ENCODE measurements at places on chromosomes 5 and 9.

DNA sequence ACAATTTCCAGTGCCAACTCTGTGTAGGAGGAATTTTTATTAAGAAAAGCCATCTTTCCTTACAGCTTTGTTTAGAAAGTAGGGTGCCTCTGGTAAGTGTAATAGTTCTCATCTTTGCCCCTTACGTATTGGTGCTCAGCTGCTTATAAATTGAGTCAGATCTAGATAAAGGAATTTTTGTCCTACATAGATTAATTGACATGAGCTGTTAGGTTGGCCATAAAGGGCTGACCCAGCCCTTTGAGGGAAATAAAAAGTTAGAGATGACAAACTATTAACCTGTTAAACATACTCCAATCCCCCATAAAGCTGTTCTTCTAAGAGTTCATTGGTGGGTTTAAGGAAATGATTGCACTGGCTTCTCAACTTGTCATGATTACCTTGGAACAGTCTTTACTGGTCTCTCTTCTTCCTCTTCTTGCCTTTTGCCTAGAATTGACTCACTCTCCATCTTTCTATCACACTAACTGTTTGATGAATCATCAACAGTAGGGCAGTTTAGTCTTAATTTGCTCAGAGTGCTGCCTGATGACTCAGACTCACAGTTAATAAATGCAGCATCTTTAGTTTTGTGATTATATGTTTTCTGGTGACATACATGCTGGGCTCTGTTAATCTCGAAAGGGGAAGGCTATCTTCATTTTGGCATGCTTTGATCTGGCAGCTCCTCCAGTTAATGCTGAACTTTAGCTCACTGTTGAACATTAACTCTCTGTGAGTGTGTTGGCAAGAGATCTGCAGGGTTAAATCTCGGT is 51.7 kb downstream of the ARHGAP26 start:
- H3K4me1 ChIP-seq, result peaks cover 39% of the 10 kb centered on the region
- H3K27me3 ChIP-seq, result no peaks in the 10 kb centered on the region
- peak; percentile 77 for DNase-seq
- H3K4me3 ChIP-seq, result no peak overlapping the region
- H3K36me3 ChIP-seq, result no peaks in the 10 kb centered on the region

DNA sequence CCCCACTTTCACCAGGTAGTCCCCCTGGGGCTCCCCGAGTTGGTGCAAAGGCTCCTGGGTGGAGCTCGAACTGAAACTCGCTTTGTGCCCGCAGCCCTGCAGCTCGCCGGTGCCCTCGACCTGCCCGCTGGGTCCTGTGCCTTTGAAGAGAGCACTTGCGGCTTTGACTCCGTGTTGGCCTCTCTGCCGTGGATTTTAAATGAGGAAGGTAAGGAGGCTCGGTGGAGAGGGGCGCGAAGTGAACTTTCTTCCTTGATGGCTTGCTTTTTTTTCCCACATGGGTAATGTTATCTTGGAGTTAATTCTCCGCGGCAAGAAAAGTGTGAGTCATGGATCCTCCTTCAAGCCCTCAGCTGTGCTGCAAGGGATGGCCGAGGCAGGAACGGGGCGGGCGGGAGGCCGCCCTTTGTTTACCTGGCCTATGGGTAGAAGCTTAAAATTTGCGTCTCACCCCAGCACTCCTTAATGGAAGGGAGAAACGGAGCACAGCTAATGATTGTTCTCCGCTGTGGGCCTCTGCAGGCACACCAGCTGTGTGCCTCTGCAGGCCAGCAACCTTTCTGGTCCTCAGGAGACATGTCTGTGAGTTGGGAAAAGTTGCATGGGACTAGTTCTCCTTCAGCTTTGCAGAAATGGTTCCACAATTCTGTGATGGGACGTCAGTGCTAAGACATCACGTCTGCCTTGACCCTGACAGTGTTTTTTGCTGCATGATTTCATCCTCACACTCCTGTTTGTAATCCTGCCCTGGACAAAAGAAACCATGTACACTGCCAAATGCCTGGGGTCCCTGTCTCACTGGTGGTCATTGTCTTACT is 1.1 kb downstream of the MAMDC2 start:
- H3K4me3 ChIP-seq, result peak overlapping the region; percentile 77
- peaks cover 8% of the 10 kb centered on the region for H3K4me1 ChIP-seq
- no peaks in the 10 kb centered on the region for H3K27me3 ChIP-seq

GRCh38 chr5:39533749-39534148 is 109.0 kb upstream of the DAB2 start:
- H3K36me3 ChIP-seq, result no peaks in the 10 kb centered on the region
- peaks cover 16% of the 10 kb centered on the region for H3K4me1 ChIP-seq
- no peaks in the 10 kb centered on the region for H3K27me3 ChIP-seq
- H3K4me3 ChIP-seq, result no peak overlapping the region
- DNase-seq, result peak; percentile 63
- H3K27ac ChIP-seq, result peak overlapping the region; percentile 18

DNA sequence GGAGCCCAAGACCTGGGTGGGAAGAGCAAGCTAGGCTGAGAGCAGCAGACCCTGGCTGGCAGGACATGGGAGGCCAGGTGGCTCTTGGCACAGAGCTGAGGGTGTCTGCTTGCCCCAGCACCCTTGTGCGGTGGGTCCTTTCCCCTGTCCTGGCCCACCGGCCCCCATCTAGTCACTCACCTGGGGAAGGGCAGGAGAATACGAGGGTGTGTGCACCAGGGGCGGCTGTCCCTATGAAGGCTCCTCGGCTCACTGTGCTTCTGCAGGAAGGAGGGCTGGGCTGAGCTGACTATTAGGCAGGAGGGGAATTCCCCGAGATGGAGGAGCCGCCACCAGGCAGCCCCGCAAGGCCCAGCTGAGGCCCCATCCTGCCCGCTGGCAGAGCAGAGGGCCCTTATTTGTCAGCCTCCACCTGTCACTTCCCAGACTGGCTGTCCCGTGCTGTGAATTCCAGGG is 6.1 kb upstream of the TNIP1 start:
- no peak for DNase-seq
- H3K4me1 ChIP-seq, result peaks cover 26% of the 10 kb centered on the region
- H3K4me3 ChIP-seq, result no peak overlapping the region

DNA sequence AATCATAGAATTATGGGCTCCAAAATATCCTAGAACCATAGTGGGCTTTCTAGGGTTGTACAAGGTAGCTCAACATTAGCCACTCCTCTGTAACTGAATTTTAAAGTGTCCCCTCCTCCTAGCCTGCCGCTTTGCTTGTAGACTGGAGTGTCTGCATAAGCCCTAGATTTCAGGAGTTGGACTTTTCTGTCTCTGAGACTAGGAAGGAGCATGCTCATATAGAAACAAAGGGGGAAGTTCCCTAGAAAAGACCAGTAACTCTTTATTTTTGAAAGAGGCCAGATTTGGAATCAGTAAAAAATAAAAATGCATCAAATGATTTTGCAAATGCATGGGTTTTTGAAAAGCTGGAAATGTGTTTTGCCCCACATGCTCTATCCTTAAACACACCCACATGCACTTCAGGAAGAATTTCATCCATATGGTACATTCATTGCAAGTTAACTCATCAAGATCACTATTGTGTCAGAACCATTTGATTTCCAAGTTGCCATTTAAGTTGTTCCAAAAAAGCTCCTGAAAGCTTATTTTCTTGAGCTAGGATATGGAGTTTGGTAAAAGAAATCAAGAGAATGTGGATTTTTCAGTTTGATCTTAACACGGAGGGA is 121.0 kb upstream of the NR3C1 start:
- DNase-seq, result no peak
- no peak overlapping the region for H3K4me3 ChIP-seq
- H3K27me3 ChIP-seq, result no peaks in the 10 kb centered on the region

DNA sequence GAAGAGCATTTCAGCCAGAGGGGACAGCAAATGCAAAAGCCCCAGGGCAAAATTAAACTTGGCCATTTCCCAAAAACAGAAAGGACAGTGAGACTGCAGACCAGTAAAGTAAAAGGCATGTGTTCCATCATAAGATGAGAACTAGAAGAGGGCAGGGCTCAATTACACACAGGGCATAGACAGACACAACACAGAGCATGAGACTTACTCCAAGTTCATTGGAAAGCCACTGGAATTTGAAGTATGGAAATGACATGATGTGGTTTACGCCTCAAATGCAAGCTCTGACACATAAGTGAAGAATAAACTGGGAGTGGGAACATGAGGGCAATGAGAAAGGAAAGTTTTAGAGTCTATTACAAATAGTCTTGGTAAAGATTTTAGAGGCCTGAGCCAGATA is 446.6 kb upstream of the GRIA1 start:
- no peaks in the 10 kb centered on the region for H3K4me1 ChIP-seq
- no peak overlapping the region for H3K27ac ChIP-seq
- H3K4me3 ChIP-seq, result no peak overlapping the region
- no peaks in the 10 kb centered on the region for H3K27me3 ChIP-seq
- DNase-seq, result no peak

DNA sequence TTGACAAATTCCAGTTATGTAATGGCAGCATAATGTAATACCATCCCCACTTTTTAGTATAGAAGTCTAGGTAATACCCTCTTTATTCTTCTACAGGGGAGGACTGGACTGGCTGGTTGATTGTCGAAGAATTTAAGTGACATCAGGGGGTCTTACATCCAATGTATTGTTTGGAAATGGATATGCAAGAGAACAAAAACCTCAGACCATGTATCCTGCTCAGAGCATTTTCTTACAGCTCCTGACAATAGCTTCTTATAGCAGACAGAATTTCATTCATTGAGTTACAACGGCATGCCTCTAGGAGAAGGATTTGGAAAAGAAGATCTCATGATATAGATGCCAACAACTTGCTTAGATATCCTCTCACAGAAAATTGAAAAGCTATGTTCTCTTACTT is 2032.3 kb downstream of the EFNA5 start:
- no peaks in the 10 kb centered on the region for H3K36me3 ChIP-seq
- H3K27ac ChIP-seq, result no peak overlapping the region
- no peaks in the 10 kb centered on the region for H3K4me1 ChIP-seq
- H3K4me3 ChIP-seq, result no peak overlapping the region

- H3K27me3 ChIP-seq, result no peaks in the 10 kb centered on the region
- H3K4me3 ChIP-seq, result no peak overlapping the region
- H3K36me3 ChIP-seq, result peaks cover 15% of the 10 kb centered on the region
- no peak for DNase-seq
- no peak overlapping the region for H3K27ac ChIP-seq
Observed at GRCh38 chr5:149498724-149499336, 52.4 kb downstream of the CSNK1A1 start.

- DNase-seq, result no peak
- no peaks in the 10 kb centered on the region for H3K27me3 ChIP-seq
- H3K36me3 ChIP-seq, result no peaks in the 10 kb centered on the region
- no peaks in the 10 kb centered on the region for H3K4me1 ChIP-seq
- no peak overlapping the region for H3K4me3 ChIP-seq
- no peak overlapping the region for H3K27ac ChIP-seq
Observed at GRCh38 chr9:133910855-133911514, 81.1 kb downstream of the VAV2 start.

- H3K36me3 ChIP-seq, result no peaks in the 10 kb centered on the region
- H3K27me3 ChIP-seq, result peaks cover 6% of the 10 kb centered on the region
- no peak overlapping the region for H3K4me3 ChIP-seq
- no peaks in the 10 kb centered on the region for H3K4me1 ChIP-seq
Observed at GRCh38 chr5:170347022-170347567, 42.1 kb downstream of the KCNMB1 start.

GRCh38 chr9:79559495-79560181 is 12.1 kb upstream of the TLE4 start:
- DNase-seq, result peak; percentile 36
- H3K27ac ChIP-seq, result no peak overlapping the region
- H3K4me3 ChIP-seq, result no peak overlapping the region
- no peaks in the 10 kb centered on the region for H3K36me3 ChIP-seq
- peaks cover 13% of the 10 kb centered on the region for H3K4me1 ChIP-seq
- H3K27me3 ChIP-seq, result no peaks in the 10 kb centered on the region

- no peaks in the 10 kb centered on the region for H3K36me3 ChIP-seq
- no peak overlapping the region for H3K4me3 ChIP-seq
- H3K4me1 ChIP-seq, result no peaks in the 10 kb centered on the region
- DNase-seq, result no peak
- no peaks in the 10 kb centered on the region for H3K27me3 ChIP-seq
Observed at GRCh38 chr9:135879619-135880018, 27.7 kb downstream of the CAMSAP1 start.

GRCh38 chr5:129101794-129102193 is 7.2 kb downstream of the ISOC1 start:
- no peak for DNase-seq
- H3K27ac ChIP-seq, result no peak overlapping the region
- peaks cover 3% of the 10 kb centered on the region for H3K36me3 ChIP-seq

DNA sequence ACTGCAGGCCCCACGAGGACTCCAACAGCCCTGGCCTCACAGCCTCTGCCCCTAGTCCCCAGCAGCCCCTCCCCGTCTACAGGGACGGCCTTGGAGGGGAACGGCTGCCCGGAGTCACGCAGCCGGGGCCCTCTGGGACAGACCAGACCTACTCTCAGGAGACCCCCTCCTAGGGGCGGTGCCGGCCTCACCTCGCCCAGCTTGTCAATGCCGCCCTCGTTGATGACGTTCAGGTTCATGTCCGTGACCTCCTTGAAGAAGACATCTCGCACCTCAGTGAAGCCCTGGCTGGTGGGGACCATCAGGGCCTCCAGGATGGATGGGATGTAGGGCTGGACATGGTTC is 58.6 kb downstream of the LRSAM1 start:
- no peak overlapping the region for H3K27ac ChIP-seq
- H3K27me3 ChIP-seq, result no peaks in the 10 kb centered on the region
- peaks cover 15% of the 10 kb centered on the region for H3K36me3 ChIP-seq
- no peak overlapping the region for H3K4me3 ChIP-seq
- DNase-seq, result no peak
- no peaks in the 10 kb centered on the region for H3K4me1 ChIP-seq

DNA sequence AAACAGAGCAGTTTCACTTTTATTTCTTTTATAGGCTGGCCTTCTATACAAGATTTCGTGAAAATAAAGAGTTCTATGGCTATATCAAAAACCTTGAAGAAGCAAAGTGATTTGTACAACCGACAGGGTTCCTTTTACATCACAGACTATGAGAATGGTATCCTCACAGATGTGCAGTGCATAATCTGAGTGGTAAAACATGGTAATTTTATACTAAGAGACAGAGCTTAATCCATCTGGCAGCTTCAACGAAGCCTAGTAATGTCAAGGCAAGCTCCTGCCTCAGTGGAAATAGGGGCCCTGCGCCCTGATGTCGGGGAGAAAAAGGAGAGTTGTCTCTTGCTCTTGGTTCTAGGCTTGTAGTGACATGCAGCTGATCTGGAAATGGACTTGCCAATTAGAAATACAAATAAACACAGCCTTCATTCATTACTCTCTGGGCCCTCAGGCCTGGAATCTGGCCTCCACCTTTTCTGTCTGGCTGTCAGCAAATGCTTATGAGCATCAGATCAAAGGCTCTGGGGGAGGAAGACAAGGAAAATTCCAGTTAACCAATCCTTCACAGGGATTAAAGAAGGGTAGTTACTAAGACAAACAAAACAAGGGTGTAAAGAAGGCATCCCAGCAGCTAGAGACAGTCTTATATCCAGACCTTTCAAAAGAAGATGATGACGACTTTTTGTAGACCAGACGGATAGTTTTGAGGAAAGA is 33.6 kb upstream of the TRIM32 start:
- no peaks in the 10 kb centered on the region for H3K27me3 ChIP-seq
- H3K27ac ChIP-seq, result no peak overlapping the region
- H3K36me3 ChIP-seq, result no peaks in the 10 kb centered on the region
- H3K4me3 ChIP-seq, result no peak overlapping the region
- no peaks in the 10 kb centered on the region for H3K4me1 ChIP-seq
- no peak for DNase-seq

- H3K4me1 ChIP-seq, result no peaks in the 10 kb centered on the region
- DNase-seq, result no peak
- H3K27ac ChIP-seq, result no peak overlapping the region
- no peaks in the 10 kb centered on the region for H3K36me3 ChIP-seq
Observed at GRCh38 chr9:89825669-89826068, 220.9 kb downstream of the GADD45G start.
